Cortex of kidney (tissue), 1 donor: ENCODE measurements at places on chromosomes 11 and 22.

DNA sequence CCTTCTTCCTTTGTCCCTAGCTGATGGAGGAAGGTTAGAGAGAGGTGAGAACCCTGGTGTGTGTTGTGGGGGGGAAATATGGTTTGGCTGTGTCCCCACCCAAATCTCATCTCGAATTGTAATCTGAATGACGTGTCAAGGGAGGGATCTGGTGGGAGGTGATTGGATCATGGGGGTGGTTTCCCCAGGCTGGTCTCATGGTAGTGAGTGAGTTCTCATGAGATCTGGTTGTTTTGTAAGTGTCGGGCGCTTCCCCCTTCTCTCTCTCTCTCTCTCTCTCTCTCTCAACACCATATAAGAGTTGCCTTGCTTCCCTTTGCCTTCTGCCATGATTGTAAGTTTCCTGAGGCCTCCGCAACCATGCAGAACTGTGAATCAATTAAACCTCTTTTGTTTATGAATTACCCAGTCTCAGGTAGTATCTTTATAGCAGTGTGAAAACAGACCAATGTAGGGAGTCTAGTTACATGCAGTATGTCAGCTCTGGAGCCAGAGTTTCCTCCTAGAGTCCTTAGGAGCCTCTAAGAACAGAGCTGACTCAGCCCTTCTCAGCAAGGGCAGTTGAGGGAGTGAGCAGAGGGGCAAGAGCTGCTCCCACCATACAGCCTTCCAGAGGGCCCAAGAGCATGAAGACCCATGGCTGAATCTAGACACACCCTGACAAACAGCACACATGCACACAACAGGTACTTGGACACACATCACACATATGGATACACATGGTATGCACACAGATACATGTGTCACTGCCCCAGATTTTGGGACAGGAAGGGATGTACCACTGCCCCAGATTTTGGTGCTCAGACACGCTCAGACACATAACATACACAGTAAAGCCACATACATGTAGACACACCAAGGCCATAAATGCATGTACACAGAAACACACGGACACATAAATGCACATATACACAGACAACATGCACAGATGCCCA is 12.9 kb upstream of the LRRC32 start:
- DNase-seq = no peak

GRCh38 chr11:64120951-64121569 is 44.9 kb downstream of the MACROD1 start:
- DNase-seq = no peak

DNA sequence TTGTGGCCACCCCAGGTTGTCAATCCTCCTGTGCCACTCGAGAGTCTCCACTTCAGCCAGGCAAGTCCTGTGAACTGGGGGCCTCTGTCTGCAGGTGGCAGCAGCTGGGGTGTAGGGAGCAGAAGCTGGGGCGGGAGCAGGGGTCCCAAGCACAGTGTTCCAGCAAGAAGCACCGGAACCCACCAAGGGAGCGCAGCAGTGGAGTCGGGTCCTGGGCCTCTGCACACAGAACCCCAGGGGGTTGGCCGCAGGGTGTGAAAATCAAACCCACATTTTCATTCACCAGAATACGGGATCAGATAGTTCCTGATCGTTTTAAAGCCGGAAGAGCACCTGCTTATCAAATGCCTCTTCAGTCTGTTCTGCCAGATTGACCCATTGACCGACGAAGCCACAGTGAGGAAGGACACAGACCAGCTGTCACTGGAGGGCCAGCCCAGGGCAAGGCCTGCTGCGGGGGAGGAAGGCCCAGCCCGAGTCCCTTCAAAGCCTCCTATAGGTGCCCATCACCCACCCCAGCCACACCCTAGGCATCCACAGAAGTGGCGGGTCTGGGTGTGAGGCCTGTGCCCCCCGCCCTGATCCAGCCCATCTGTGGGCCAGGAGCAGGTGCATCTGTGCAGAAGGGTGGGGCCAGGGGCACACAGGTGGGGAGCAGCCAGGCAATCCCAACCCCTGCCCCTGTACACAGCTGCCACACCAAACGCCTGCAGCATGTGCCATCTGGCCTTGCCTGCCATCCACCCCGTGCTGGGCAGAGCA is 34.1 kb downstream of the RSPH14 start:
- no peak for DNase-seq

DNA sequence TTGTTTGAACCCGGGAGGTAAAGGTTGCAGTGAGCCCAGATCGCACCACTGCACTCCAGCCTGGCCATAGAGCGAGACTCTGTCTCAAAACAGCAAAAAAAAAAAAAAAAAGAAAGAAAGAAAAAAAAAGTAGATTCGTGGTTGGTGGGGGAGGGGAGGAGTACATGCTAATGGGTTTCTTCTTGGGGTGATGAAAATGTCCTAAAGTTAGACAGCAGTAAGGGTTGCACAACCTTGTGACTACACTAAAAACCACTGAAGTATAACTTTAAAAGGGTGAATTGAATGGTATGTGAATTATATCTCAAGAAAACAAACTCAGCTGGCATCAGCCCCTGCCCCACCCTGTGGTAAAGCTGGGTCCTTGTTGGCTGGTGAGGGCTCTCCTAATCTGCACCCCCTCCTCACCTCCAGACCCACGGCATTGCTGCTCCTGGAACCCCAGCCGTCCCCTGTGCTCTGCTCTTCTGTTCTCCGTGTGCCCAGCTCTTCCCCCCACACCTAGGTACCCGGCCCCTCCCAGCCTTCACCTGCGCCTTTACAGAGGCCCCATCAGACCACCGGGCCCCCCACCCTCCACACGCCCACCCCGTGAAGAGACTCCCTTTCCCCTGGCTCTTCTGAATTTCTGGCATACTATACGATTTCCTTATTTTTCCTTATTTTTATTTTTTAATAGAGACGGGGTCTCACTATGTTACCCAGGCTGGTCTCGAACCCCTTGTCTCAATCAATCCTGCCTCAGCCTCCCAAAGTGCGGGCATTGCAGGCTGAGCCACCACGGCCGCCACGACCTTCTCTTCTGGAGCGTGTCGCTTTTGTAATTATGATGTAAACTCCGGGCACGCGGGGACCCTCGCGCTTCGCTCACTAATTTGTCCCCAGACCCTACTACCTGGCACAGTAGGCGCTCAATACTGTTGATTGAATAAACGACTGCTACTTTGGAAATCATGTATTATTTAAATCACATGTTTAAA is 924 bp upstream of the FADD start:
- DNase-seq = no peak

DNA sequence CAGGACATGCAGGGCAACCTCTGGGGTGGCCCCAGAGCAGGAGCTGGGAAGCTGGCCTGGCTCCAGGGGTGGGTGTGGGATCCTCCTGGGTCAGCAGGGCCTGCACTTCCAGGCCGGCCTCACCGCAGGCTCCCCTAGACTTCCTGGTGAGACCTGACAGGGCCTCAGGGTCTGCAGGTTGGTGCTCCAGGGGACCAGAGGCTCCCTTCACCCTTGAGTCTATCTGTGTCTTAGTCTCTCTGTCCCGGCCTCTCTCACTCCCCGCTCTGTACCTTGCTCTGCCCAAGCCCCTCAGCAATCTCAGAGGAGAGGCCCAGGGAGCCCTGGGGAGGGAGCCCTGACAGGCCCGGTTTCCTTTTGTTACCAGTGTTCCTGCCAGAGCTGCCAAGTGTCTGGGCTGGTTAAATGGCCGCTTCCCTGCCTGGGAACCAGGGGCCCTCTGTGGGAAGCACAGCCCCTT is 13.9 kb downstream of the CD82 start:
- no peak for DNase-seq
